ENCODE measurements at places on chromosomes 7 and 10.

DNA sequence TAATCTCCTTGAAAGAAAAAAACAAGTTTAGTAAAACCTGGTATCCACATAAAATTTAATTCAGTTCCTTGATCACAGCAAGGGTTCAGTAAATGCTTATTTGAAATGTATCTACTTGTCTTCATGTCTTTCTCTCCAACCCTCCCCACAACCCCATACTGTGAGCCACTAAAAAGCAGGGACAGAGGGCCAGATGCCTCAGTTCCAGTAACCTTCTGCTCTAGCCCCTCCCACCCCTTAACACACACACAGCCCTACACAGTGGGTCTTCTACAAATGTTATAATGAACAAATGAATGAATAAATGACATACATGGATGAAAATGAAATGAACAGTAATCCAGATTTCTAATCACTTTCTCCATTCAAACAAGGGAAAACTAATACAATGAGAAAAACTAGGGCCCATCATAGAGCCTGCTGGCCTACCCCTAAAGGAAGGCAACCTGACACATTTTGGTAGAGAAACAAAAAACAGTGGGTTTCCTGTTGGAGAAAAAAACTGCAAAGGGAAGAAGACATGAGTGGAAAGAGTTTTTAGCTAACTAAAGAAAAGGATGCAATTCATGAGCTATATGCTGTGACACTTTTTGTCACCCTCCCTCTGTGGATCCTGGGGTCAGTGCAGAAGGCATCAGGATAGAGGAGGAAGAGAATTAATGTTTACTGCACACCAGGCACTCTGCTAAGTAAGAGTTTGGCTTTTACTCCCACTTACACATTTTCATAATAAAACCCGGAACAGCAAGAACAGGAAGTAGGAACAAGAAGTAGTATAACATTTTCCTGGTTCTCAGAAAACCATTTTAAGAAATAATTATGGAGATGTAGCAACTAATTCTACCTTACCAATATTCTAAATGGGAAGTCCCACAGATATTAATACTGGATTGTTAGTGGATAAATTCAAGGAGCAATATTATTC is 38.1 kb downstream of the ELMO1 start:
- no peak for DNase-seq

DNA sequence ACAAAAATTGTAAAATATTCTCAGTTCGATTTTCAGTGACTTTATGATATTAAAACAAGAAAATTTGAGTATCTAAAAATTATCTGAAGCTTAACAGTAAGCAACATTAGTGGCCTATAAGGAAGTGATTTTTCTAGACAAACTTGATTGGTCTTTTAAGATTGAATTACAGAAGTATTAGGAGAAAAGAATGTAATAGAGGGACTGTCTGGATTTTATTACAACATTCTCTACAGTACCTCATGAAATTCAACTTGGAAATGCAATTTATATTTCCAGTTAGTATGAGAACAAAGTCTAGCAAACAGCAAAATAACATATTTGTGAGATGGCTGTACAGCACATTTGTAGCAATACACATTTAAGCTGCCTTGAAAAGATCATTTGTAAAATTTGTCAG is 18.8 kb downstream of the REEP3 start:
- DNase-seq: no peak

DNA sequence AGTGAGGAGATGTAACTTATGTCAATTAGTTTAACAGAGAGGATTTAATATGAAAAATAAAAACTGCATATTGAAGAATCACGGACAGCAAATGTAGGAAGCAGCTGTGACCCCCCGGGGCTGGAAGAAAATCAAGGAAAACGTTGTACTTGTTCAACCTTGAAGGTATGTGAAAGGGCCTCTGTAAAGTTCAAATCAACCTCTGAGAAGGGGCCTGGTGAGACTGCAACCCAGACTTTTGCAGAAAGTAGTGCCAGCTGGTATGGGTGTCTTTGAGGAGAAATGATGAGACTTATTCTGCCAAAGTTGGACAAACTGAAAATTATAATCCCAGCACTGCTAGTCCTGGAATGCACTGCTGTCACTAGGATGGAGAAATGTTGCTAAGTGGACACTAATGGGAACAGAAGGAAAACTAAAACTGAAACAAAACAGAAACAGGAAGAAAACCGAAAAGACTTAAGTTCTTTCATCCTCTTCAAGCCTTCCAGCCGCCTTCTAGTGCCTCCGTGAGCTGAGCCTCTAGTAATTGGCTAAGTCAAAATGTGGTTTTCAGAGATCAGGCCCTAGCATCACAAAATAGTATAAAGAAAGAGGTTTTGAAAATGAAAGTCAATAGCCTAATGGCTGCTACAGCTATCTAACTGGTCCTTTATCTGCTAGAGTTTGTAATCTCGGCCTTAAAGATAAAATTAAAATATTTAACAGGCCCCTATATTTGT is 253.7 kb upstream of the SORCS1 start:
- no peak for DNase-seq

DNA sequence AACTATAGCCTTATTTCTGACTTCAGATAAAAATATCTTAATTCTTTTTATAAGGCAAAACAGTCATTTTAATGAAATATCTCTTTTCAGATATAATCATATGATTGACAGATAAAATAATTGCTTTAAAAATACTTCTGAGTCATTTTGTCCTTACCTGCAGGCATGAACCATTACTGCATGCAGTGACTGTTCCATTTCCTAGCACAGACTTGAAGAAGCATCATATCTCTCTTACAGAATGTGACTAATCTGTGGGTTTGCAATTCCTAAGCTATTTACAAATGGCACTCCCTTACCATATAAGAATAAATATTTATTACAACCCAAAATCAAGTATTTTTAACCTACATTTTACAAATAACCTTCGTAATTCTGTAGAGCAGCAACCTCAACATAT is 120.7 kb downstream of the SRPK2 start:
- no peak for DNase-seq

- DNase-seq: no peak
Observed at GRCh38 chr10:20737107-20737506, 160.0 kb downstream of the NEBL start.

GRCh38 chr7:69968969-69969556 is 370.8 kb downstream of the AUTS2 start:
- no peak for DNase-seq

- no peak for DNase-seq
Observed at GRCh38 chr7:82154728-82155127, 288.8 kb downstream of the CACNA2D1 start.

DNA sequence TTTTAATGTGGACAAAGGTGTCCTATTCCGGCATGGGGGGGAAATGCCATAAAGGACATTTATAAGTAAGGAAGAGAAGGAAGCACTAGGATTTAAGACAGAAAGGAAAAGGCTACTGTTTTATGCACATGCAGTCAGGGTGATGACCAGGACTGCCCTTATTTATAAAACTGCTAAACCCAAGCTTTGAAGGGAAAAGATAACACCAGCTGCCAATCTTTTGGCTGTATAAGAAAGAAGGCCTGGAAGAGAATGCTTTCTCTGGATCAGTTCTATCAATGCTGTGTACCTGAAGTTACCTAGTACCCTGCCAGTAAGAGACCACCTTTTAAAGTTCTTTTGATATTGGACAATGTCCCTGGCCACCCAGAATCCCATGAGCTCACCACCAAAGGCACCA is 59.2 kb downstream of the MINDY3 start:
- no peak for DNase-seq

GRCh38 chr7:95871075-95871848 is 98.9 kb downstream of the DYNC1I1 start:
- peak; percentile 4 for DNase-seq

GRCh38 chr7:31104361-31105255 is 52.5 kb downstream of the ADCYAP1R1 start:
- DNase-seq: no peak

- DNase-seq: no peak
Observed at GRCh38 chr10:95214793-95215192, 20.8 kb downstream of the ACSM6 start.

GRCh38 chr10:86733260-86733671 is 23.2 kb upstream of the BMPR1A start:
- DNase-seq: no peak

GRCh38 chr10:110215286-110216170 is 8.1 kb downstream of the MXI1 start:
- no peak for DNase-seq

DNA sequence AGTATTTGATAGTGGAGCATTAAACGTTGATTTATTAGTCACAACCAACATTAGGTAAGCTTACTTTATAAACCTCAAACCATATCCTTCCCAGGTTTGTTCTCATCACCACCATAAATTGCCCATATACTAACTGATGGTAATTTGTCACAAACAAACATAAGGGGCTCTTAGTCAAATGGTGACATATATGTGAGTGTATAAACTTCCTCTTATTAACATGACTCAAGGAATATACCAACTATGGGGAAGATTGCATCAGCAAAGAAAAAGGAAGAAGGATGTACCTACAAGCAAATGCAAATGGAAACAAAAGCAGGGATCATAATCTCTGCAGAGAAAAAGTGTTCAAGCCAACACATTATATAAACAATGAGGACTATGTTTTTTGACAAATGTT is 418.2 kb upstream of the AKR1E2 start:
- DNase-seq: no peak

DNA sequence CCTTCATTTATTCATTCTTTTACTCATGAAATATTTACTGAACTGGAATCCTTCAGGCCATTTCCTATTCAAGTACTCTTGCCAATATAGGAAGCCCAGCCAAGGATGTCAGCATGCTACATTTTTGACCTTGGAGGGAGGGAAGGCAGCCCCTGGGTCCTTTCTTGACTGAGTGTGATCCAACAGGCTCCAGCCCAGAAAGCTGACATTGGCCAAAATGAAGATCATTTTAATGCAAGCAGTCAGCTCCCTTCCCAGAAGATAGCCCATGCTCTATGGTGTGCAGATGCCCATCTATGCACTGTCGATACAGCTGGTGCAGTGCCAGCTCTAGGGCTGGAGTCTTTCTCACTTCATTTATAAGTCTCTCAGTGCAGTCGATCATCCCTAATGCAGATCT is 646.0 kb downstream of the KCNMA1 start:
- no peak for DNase-seq

- no peak for DNase-seq
Observed at GRCh38 chr7:130946114-130946513, 212.1 kb upstream of the KLF14 start.

GRCh38 chr7:114879554-114879953 is 42.3 kb upstream of the MDFIC start:
- DNase-seq: no peak

DNA sequence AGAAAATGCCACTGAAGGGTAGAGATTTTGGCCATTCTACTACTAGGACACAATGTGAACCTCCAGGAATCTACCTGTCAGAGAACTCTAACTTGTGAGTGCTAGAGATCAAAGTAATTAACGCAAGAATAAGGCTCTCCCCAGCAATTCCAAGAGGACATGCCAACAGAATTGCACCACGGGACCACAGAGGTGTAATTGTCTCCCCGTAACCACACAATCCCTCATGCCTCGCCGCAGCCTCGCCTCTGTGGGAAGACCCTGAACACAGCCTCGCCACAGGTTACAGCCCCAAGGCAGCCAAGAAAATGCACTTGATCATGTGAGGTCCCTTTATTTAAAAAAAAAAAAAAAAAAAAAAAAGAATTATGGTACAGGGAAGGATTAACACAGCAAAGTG is 29.5 kb downstream of the CDCA7L start:
- no peak for DNase-seq

GRCh38 chr10:11625019-11625735 is 13.7 kb upstream of the USP6NL start:
- no peak for DNase-seq

- no peak for DNase-seq
Observed at GRCh38 chr7:150923802-150924201, 54.3 kb downstream of the KCNH2 start.

DNA sequence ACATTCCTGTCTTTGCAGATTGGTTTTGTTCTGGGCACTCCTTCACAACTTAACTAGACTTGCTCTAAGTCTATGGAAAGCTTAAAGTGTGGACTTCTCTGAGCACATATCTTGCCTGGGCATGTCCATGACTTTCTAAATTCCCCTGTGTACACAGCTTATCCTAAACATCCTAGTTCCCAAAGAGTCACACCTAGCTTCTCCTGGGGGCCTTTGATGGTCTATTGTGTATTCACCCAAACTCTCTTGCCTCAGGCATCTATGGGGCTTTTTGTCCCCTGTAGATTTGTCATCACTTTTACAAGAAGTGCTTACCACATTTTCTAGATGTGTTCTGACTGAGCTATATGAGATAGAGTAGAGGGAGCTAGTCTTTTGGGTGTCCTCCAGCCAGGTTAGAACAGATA is 12.2 kb upstream of the ZNF488 start:
- no peak for DNase-seq

GRCh38 chr7:52168085-52168484 is 851.5 kb upstream of the COBL start:
- no peak for DNase-seq

DNA sequence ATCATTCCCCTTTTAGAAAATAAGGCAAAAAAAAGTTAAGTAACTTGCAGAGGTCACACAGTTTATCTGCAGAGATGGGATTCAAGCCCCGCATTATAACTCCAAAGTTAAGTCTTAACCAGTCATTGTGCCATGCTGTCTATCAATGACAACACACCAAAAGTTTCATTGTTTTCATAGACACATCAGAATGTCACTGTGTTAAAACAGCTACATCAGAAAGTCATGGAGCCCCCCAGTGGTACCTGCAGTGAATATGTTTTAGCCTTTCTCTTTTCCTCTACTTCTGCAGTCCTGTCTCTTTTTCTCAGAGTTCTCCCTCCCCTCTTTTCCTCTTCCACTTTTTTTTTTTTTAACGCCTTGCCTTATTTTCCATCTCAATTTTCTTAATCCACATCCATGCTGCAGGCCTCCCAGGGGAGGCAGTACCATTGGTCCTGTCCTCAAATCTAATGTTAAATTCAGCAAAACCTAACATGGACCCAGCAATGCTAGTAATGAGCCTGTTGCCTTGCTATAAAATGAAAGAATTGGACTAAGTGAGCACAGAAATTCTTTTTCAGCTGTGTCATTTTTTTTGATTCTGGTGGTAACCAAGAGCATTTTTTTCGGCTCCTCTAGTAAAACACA is 3.8 kb upstream of the NRCAM start:
- DNase-seq: no peak

- no peak for DNase-seq
Observed at GRCh38 chr7:142104550-142105527, 6.7 kb upstream of the MGAM2 start.

DNA sequence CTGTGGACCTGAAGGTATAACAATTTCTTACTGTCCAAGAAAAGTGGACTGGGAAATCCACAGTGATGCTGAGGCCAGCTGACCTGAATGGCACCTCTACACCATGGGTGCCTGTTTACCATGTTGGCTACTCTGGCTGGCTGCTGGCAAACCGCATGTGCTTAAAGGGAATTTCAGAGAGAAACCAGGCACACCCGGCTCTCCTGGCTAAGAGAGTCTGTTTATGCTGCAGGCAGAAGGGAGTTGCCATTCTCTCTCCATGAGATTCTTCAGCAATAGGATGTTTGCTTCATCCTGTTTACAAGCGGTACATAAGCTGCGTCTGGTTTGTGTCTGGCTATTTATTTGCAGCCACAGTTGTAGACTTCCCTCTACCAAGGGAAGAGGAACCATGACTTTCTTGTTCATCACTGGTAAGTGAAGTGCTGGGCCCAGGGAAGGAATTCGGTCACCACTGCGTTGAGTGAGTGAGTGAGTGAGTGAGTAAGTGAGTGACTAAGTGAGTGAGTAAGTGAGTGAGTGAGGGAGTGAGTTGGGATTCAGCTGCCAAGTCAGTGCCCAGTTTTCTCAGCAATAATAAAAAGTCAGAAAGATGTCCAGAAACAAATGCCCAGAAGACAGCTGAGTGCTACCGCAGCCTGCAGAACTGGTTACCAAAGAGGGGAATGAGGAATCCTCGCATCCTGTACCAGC is 90.4 kb downstream of the COBL start:
- DNase-seq: no peak

GRCh38 chr7:30074422-30075030 is 46.3 kb downstream of the PLEKHA8 start:
- DNase-seq: no peak

All from frontal cortex (tissue), 4 donors.